ENCODE measurements at places on chromosomes 6 and 20.

- DNase-seq = no peak
Observed at GRCh38 chr6:75467966-75468365, 25.6 kb downstream of the FILIP1 start.

GRCh38 chr6:107563694-107564588 is 74.0 kb downstream of the SOBP start:
- no peak for DNase-seq

- DNase-seq = no peak
Observed at GRCh38 chr6:22350109-22350508, 53.3 kb upstream of the PRL start.

- no peak for DNase-seq
Observed at GRCh38 chr6:127131772-127132376, 13.4 kb downstream of the RSPO3 start.

- no peak for DNase-seq
Observed at GRCh38 chr6:49647476-49647875, 10.8 kb upstream of the RHAG start.

DNA sequence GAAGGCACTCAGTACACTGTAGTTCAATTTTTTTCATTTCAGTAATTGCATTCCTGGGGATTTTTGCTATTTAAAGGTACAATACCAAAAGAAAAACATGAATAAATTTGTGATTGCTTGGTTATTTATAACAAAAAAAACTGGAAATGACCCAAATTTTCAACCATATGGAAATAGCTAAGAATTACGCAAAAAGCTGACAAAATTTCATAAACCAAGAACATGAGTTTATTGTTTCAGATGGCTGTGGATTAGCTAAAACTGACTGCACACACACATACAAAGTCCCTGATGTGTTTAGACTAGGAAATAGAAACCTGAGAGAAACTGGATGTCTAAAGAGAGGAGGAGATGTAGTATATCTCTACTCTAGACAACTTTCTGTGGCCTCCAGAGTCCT is 718.4 kb upstream of the CHD6 start:
- DNase-seq = no peak

DNA sequence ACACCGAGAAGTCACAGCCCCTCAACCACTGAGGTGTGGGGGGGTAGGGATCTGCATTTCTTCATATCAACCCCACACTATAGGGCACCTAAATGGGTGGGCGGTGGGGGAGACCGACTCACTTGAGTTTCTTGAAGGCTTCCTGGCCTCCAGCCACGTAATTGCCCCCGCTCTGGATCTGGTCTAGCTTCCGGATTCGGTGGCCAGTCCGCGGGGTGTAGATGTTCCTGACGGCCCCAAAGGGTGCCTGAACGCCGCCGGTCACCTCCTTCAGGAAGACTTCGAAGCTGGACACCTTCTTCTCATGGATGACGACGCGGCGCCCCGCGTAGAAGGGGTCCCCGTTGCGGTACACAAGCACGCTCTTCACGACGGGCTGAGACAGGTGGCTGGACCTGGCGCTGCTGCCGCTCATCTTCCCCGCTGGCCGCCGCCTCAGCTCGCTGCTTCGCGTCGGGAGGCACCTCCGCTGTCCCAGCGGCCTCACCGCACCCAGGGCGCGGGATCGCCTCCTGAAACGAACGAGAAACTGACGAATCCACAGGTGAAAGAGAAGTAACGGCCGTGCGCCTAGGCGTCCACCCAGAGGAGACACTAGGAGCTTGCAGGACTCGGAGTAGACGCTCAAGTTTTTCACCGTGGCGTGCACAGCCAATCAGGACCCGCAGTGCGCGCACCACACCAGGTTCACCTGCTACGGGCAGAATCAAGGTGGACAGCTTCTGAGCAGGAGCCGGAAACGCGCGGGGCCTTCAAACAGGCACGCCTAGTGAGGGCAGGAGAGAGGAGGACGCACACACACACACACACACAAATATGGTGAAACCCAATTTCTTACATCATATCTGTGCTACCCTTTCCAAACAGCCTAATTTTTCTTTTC is at the start of gene DCDC2:
Gene DCDC2, minus strand, starts transcription at position 724 of the 883 bp plus-strand sequence. Its CDS starts 309 bp downstream, at position 415.
- no peak for DNase-seq

DNA sequence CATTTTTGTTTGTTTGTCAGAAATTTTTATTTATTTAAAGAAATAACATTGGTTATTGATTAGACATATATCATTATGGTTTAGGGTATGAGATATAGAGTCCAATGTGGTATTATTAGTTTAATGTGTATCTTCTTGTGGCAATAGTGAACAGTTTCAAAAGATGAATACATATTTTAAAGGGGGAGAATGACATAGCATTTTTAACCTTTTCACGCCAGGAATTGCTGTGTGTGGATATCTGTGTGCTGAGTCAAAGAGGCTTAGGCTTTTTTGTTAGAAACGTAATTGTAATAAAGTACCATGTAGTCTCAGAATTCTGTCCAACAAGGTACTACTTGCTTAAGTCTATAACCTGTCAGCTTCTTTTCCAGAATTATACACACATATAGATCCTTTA is 451.6 kb downstream of the ADGRB3 start:
- no peak for DNase-seq

- DNase-seq = no peak
Observed at GRCh38 chr6:67736816-67737215, 898.3 kb upstream of the ADGRB3 start.

DNA sequence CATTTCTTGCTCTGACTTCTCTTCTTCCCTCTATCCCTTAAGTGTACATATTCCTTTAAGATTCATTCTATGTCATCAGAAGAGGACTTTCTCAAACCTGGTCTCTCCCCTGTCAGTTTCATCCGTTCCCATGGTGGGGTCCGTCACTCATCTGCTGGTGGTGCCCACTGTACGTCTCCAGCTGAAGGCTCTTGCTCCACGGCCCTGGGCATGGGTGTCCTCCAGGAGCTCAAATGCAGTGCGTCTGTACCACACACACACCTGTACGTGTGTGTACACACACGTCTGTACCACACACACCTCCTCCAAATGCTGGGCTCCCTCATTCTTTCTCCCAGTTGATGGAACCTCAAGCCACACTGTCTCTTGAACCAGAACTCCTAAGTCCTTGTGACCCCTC is 85.6 kb downstream of the CAP2 start:
- DNase-seq = no peak

DNA sequence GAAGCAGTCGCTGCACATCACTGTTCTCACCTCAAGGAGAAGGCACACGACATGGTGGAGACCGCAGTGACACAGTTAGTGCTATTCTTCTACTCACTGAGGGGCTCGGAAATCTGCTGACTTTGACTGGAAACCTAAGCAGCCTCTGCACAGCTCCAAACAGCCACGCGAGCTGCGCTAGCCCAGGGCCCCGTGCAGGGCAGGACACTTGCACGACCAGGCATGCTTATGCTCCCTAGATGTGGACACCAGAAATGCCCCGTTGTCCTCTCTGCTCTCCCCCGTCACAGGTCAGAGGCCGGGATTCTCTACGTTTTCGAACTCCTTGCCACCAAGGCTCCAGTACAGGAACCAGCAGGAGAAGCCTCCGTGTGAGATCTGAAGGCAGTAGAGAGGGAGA is 201.1 kb downstream of the WDR27 start:
- no peak for DNase-seq

DNA sequence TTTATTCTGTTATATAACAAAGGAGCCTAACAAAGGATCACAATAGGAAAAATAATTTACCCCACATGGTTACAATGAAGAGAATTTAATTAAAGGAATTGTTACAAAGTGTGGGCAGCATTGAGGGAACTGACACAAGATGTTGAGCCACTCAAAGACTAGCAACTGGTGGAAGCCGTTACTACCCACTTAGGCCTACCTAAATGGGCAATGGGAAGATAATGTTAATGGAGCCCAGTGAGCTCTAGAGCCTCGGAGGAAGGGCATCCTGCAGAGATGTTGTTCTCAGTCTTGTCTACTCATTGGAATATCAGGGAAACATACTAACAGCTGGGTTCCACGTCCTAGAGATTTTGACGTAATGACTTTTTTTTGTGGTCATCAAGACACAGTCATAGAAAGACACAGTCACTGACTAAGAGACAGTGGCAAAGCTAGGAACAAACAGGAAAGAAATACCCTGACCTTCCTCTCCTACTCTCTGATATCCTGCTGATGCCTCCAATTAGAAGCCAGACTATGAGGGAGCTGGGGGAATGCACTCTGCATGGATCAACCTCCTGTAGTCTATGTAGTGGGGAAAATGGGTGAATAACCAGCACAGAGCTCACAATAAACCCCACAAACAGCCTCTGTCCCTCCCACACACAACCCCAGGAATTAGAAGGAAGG is 523.8 kb upstream of the FLRT3 start:
- no peak for DNase-seq

- no peak for DNase-seq
Observed at GRCh38 chr6:82818727-82819126, 246.9 kb downstream of the UBE3D start.

GRCh38 chr6:129744201-129744879 is 34.4 kb upstream of the ARHGAP18 start:
- no peak for DNase-seq

GRCh38 chr20:35820715-35821114 is 48.9 kb downstream of the PHF20 start:
- no peak for DNase-seq

Data from left forelimb (tissue), 1 donor.